Skin of body (tissue), 3 donors: ENCODE measurements at places on chromosomes 7 and 10. TPM values are rescaled to one million over a fixed set of nuclear protein-coding genes. Genes with fewer than 3 reads are reported as not detected.

The BICC1 gene
- total RNA-seq, result 30.3 TPM

The RBM33 gene
- total RNA-seq, result 50.4 TPM

The ZNF239 gene
- total RNA-seq, result 5.6 TPM

The OR2A12 gene
- not detected for total RNA-seq

The ZP3 gene
- 0.79 TPM for total RNA-seq

The LRRC18 gene
- total RNA-seq, result 0.39 TPM

The VWA2 gene
- 19.5 TPM for total RNA-seq

The STOX1 gene
- 5.7 TPM for total RNA-seq

The TRIM73 gene
- 1.7 TPM for total RNA-seq

The KIF20B gene
- 10.9 TPM for total RNA-seq

The NUPR2 gene
- 0.39 TPM for total RNA-seq

The OSBPL3 gene
- total RNA-seq, result 9.7 TPM

The PRXL2A gene
- total RNA-seq, result 69.5 TPM

The FOXI2 gene
- total RNA-seq, result 0.20 TPM

The FAM25C gene
- not detected for total RNA-seq

The GHRHR gene
- not detected for total RNA-seq

The AOC1 gene
- 0.59 TPM for total RNA-seq

The HIPK2 gene
- total RNA-seq, result 7.7 TPM

The UPK3BL1 gene
- total RNA-seq, result 37.9 TPM

The GPER1 gene
- total RNA-seq, result 1.6 TPM

The TRPV5 gene
- total RNA-seq, result 0.10 TPM

The CRTAC1 gene
- 3.2 TPM for total RNA-seq

The H2AZ2 gene
- total RNA-seq, result 143 TPM

The C7orf57 gene
- total RNA-seq, result 0.10 TPM

The GRM3 gene
- 0.20 TPM for total RNA-seq

The OR13A1 gene
- total RNA-seq, result 0.10 TPM

The SAMD9 gene
- 7.5 TPM for total RNA-seq

The CRHR2 gene
- total RNA-seq, result 0.20 TPM

The SPAG6 gene
- total RNA-seq, result not detected

The FZD8 gene
- total RNA-seq, result 7.6 TPM

The NRCAM gene
- total RNA-seq, result 7.9 TPM

The LIMK1 gene
- 6.4 TPM for total RNA-seq

The LRCH4 gene
- total RNA-seq, result 13.3 TPM

The NCOA4 gene
- total RNA-seq, result 291 TPM

The ELN gene
- 321 TPM for total RNA-seq
